Epithelial cell of prostate (primary cell): ENCODE measurements at places on chromosomes 1 and 21.

DNA sequence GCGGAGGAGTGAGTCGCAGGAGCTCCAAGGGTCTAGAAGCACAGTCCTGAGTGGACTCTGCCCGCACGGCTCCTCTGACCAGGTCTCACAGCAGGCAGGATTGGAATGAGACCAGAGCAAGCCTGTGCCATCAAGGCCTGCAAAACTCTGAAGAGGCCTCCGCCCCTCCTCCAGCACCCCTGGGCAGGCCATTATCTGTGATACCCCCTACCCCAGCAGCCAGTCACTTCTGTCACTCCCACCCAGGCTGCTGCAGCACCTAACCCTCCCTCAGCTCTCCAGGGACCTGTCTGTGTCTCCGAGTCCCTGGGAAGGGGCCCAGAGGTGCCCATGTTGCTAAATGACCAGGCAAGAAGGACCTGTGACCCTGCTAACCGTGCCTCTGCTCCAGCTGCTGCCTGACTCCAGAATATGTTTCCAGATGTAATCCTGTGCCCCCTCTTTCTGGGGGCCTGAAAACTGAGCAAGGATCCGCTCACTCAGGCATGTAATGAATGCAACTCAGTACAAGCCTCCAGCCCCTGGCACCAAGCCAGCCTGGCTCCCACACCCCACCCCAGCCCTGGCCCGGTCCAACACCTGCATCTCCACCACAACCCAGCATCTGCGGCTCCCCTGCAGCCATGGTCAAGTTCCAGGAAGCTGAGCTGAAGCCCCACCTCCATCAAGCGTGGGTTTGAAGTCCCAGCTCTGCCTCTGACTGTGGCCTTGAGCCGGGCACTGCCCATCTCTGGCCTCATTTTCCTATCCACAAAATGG is 22.1 kb upstream of the COL16A1 start:
- DNase-seq = no peak

- DNase-seq = no peak
These were observed 8.2 kb upstream of the DYRK1A start for GRCh38 chr21:37358397-37358796.

GRCh38 chr1:44820328-44821239 is 12.3 kb downstream of the BTBD19 start:
- DNase-seq = no peak

DNA sequence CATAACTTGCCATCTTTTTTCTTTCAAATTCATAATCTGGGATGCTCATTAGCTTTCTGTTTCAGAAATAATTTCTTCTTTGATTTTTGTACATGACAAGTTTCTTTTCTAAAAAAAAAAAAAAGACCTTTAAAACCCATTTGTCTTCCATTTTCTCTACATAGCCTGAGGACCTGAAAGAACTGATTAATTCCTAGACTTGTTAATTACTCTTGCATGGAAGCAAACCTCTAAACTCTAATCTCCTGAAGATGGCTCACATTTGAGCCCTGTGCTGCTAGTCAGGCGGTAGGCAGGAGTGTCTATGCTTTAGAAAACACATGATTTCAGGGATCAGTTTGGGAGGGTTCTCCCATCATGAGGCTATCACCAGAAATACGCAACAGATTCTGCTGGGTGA is 152.0 kb downstream of the KAZN start:
- no peak for DNase-seq

- no peak for DNase-seq
These were observed 1089.8 kb upstream of the NCAM2 start for GRCh38 chr21:19908390-19908789.

- DNase-seq = no peak
These were observed 100.1 kb upstream of the GADD45A start for GRCh38 chr1:67584938-67585337.

DNA sequence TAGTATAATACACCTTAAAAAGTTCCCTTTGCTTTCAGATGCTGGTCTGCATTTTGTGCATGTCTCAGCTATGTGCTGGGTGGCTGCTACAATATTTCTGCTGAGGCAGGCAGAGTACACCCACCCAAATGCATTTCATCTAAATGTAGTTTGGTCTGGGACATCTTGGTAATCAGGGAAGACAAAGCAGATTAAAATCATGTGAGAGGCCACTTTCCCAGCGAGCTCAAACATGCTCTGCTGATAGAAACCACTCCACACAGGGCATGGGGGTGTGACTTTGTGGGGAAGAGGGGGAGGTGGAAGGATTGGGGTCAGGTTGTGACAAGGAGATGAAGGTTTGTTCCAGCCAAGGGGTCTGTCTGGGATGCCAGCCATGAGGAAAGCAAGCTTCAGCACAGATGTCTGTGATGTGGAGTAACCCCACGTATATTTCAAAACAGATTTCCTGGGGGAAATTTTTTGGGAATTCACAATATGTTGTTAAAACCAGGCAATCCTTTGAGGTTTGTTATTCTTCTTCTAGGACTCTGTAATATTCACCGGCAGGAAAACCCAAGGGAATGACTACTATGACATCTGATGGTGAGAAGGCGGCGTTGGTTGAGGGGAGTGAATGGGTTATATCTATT is 255.1 kb upstream of the FGGY start:
- DNase-seq = no peak

DNA sequence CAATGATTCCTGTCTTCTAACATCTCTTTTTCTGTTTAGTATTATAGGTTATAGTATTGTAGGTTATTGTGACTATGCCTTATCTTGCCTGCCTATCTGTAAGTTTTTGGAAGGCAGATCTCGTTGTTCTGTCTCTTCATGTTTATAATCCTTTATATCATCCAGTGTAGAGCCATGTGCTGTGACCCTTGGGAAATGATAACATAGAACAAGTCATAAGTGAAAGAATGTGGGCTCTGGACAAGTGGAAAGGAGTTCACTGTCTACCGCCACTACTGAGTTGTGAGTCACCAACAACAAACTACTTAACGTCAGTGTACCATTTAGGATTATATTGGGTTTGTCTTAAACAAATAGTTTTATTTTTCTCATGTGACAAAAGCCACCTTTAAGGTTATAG is 139.3 kb downstream of the LYPLAL1 start:
- no peak for DNase-seq

- no peak for DNase-seq
These were observed 1.8 kb downstream of the CALML6 start for GRCh38 chr1:1916851-1917251.

GRCh38 chr1:244971552-244972216 is 107.3 kb upstream of the HNRNPU start:
- no peak for DNase-seq

DNA sequence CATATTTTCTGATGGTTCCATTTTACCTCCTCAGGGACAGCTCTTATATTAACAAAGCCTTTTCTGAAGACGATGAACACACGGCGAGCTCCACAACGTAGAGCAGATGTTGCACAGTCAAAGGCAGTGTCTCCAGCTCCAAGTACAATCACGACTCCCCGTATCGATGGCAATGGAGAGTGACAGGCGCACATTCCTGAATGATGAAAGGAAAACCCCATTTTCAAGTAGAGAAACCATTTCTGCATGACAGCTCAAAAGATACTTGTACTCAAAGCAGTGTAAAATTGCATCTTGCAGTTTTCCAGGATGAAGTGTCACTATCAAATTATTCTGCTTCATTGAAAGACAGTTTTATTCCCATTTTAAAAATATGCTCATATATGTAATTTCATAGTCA is 327.6 kb downstream of the DPYD start:
- no peak for DNase-seq

DNA sequence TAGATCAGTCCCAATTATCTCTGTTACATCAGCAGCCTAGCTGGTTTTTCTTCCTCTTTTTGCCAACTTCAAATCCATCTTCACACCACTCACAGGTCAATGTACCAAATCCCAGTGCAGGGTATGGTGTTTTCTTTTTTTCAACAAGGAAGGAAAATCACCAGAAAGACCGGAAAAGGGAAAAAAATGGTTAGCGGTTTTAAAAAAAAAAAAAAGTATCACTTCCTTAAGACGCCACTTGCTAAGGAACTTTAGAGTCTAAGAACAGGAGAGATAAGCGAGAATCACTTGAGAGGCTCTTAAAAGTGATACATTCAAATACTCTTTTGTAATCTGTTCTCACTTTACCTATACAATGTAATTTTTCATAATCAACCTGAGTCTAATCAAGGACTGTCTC is 3.1 kb upstream of the OR10J1 start:
- no peak for DNase-seq
